Stimulated activated CD8-positive, alpha-beta memory T cell treated with anti-CD3 and anti-CD28 coated beads, Interleukin-4, amount 100 ng/mL, for 4 hours (primary cell): ENCODE measurements at places on chromosomes 13 and 19.

- no peak for DNase-seq
These were observed 579.1 kb downstream of the KCTD12 start for GRCh38 chr13:76307142-76307541.

DNA sequence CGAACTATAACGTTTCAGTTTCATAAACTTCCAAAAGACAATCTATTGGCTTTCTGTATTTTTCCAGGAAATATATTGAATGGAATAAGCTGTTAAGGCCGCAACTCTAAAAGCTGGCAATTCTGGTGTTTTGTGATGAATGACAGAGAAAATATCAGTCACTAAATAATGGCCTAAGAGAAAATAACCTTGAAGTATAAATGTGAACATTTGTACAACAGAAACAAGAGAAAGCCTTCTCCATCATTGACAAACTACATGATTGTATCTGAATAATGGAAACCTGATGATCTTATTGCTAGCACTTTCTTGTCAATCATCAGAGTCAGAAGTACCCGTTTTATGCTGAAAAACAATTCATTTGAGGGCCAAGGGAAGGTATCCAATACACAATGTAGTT, 134.3 kb downstream of the TRPC4 start:
- no peak for DNase-seq

DNA sequence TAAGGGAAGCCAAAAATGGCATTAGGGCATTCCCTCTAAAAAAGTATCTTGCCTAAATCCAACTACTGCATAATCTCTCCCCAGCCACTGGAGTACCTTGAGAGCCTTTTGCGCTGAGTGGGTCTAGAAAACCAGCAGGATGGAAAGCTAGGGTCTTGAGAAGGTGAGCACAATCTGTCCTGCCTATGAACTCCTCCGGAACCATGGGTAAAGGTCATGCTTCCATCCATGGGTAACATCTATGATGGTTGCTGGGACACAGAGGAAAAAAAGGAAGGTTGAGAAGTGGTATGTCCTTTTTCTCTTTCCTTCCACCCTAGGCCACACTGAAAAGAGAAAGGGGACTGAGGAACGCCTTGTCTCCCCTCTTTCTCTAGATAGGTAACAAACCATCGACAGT, 52.4 kb downstream of the ZNF676 start:
- DNase-seq = no peak

- no peak for DNase-seq
These were observed 34.1 kb downstream of the DLEU7 start for GRCh38 chr13:50809133-50810090.

GRCh38 chr13:28716511-28716910, 2.3 kb downstream of the SLC46A3 start:
- DNase-seq = no peak

GRCh38 chr13:109700176-109700575, 86.2 kb downstream of the IRS2 start:
- no peak for DNase-seq

GRCh38 chr13:114203536-114203935, 24.5 kb downstream of the CFAP97D2 start:
- DNase-seq = no peak

GRCh38 chr13:65336087-65336749, 1893.9 kb downstream of the PCDH9 start:
- DNase-seq = no peak

DNA sequence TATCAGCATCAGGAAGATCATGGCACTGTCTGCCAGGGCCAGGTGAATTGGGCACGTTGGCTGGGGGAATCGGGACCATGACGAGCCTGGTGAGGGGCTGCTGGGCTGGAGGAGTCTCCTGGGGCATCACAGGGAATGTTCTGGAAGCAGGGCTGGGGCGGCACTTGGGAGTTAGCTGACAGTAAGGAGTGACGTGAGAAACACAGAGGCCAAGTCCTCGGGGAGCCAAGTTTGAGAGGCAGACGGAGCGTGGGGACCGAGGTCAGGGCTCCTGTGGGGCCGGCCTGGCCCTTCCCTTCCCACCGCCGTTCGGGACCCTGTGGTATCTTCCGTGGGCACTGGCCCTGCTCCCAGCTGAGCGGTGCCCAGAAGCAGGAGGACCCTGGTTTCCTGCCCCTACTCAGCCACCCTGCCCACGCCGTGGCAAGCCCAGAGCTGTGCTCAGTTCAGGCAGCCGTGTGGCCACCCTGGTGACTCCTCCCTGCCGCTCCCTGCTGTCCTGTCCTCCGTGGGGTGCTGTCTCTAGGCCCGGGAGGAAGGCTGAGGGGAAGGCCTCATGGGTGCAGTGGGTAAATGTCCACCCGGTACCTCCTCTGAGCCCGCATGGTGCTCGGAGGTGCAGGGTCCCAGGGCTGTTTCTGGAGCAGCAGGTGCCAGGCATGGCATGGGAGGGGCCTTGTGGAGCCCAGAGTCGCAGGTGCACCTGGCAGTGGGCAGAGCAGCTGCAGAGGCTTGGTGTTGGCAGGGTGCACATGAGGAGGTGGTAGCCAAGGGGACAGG, 25.2 kb downstream of the CRTC1 start:
- no peak for DNase-seq

- DNase-seq = no peak
These were observed 32.5 kb downstream of the DLEU7 start for GRCh38 chr13:50810998-50811397.

DNA sequence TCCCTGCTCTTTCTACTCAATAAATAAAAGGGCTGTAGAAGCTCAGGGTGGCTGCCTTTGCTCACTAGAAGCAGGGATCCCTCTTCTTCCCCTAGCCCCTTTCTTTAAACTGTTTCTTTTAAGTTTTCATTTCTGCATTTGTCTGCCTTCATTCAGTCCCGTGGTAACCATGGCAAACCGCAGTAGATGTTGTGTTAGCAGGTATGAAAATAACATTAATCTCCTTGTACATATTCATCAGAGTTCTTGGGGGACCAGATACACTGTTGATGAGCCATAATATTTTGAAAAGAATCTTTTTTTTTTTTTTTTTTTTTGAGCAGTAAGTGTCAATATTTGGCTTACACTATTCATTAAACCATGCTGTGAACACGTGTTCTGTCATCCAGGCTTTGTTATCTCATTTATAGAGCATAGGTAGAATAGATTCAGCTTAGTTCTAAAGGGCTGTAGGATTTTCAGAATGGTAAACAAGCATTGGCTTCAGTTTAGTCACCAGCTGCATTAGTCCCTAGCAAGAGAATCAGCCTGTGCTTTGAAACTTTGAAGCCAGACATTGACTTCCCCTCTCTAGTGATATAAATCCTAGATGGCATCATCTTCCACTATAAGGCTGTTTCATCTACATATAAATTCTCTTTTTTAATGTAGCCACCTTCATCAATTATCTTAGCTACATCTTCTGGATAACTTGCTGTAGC, 59.4 kb upstream of the SPRY2 start:
- DNase-seq = no peak

- no peak for DNase-seq
These were observed 87.9 kb downstream of the LRCH1 start for GRCh38 chr13:46640843-46641242.

GRCh38 chr13:105519771-105520170, 1015.7 kb downstream of the EFNB2 start:
- no peak for DNase-seq

GRCh38 chr13:108316413-108316812, 46.9 kb downstream of the TNFSF13B start:
- DNase-seq = no peak

- no peak for DNase-seq
These were observed 229.6 kb upstream of the HTR2A start for GRCh38 chr13:47126432-47126831.

GRCh38 chr13:36355632-36356031, 9.4 kb upstream of the SPART start:
- DNase-seq = no peak

DNA sequence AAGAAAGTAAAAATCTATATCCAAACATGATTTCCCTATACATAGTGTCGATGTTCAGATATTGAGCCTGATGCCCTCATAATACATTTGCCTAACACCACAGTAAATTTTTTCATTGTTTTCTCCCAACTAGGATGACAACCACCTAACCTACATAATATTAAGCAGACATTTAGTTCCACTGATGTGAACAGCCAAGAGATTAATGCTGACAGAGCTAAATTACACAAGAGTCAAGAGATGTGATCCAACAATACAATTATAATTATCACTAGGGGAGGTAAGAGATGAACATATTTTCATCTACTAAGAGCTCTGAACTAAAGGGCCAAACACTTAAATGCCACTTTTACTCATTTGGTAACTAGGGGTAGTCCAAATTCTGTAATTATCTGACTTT, 145.9 kb downstream of the DACH1 start:
- DNase-seq = no peak

DNA sequence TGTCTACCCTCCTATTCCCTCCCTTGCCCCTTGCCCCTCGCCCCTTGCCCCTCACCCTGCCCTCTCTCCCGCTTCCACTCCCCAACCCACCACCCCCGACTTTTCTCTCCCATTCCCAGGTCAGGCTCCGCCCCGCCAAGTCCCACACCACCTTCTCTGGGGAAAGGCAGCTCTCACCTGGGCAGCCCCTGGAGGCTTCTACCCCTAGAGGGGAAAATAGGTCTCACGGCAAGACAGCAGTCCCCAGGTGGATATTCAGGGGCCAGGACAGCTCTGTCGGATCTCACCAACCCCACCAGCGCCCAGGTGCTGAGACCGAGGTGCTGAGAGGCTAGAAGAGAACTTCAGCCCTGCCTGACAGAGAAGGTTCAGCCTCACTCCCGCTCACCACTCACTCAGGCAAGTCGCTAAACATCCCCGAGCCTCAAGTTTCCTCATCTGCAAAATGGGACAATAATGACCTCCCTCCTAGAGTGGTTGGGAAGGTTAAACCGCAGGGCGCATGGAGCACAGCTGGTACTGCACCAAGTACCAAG, 1.4 kb upstream of the ERFL start:
- DNase-seq = no peak

DNA sequence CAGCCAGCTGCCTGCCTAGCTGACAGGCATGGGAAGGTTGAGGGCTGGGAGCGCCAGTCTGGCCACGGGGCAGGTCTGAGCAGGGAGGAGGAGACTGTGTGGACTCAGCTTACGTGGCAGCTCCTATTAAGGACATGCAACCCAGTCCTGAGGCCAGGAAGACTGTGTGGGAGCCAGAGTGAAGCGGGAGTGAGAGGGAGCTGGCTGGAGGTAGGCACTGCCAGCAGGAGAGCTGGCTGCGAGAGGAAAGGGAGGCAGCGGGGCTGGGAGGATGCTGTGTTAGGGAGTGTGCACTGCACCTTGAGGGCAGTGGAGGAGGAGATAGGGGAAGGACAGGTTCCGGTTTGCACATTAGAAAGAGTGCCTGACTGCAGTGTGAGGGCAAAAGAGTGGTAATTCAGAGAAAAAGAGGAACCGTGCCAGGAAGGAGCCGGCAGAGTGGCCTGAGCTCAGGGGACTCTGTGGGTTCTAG, 99.2 kb downstream of the SLC7A1 start:
- DNase-seq = no peak

GRCh38 chr13:96181911-96182310, 92.0 kb downstream of the HS6ST3 start:
- DNase-seq = no peak

GRCh38 chr13:80462567-80462966, 121.6 kb upstream of the SPRY2 start:
- no peak for DNase-seq

GRCh38 chr19:50567882-50568727, at the start of gene LRRC4B:
TSS of gene LRRC4B (minus strand) at chr19:50568435. CDS start at chr19:50548838, 19,597 bp downstream.
- no peak for DNase-seq

GRCh38 chr19:804419-805165, 7.3 kb downstream of the PTBP1 start:
- DNase-seq = no peak

- no peak for DNase-seq
These were observed 67.2 kb downstream of the SPACA7 start for GRCh38 chr13:112443191-112443994.

DNA sequence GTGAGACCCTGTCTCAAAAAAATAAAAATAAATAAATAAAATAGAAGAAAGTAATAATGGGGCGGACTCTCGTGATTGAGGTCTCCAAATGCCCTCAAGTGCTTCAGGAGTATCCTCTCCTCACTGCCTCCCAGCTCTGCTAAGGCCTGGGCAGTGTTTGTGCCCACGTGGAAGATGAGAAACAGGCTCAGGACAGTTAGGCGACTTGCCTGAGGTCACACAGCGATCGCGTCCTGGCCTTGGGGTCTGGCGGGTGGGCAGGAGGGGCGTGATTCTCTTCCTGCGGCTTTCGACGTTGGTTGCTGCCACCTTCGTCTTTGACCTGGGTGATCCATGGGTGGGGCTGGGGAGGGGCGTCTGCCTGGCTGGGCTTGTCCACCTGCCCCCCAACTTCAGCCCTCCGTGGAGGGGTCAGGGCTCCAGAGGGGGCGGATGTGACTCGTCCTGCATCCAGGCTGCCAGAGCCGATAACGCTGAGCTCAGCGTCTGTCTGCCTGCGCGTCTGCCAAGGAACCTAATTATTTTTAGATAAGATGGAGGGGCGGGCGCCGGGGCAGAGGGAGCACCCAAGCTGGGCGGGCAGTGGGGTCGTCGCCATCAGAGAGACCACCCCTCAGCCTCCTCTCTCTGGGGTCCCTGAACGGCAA, 56.9 kb downstream of the NFIC start:
- DNase-seq = no peak

- no peak for DNase-seq
These were observed 756.7 kb upstream of the ARGLU1 start for GRCh38 chr13:107324416-107325204.

GRCh38 chr19:17659996-17660395, 28.2 kb downstream of the UNC13A start:
- DNase-seq = no peak

DNA sequence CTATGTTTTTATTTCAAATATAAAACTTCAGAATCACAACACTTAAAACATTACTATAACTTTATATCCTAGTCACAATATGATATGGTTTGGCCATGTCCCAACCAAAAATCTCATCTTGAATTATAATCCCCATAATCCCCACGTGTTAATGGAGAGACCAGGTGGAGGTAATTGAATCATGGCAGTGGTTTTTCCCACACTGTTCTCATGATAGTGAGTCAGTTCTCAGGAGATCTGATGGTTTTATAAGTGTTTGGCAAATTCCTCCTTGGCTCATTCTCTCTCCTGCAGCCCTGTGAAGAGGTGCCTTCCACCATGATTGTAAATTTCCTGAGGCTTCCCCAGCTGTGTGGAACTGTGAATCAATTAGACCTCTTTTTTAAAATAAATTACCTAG, 307.6 kb downstream of the SPRY2 start:
- DNase-seq = no peak

GRCh38 chr13:107139006-107139405, 571.1 kb upstream of the ARGLU1 start:
- DNase-seq = no peak

DNA sequence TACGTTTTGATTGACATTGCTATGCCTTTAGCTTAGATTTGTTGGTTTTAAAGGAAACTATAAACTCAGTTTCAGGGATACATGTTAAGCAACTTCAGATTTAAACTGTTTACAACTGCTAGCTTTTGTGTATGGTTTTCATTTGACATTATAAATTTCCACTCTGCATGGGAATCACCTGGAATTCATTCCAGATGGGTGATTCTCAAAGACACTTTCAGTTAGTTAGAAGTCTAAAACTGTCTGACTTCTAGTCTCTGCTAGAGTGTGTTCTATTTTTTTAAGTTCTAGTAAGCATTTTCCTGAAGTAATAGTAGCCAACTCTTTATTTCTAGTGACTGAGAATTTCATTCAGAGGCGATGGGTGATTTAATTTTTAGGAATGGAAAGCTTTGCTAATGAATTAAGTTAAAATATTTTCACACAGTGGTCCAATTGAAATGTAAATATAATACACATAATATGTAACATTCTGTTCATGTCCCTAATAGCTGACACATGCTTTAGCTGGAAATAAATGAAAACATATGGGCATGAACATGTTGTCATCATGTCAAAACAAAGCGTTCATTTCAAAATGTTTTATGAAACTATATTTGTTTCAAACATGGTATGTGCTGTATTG, 58.3 kb upstream of the CSNK1A1L start:
- DNase-seq = no peak
